HuH-7.5 (cell line): ENCODE measurements at places on chromosomes 1 and 21.

GRCh38 chr1:151813271-151813977 is 8.2 kb upstream of the LINGO4 start:
- DNase-seq, result no peak

DNA sequence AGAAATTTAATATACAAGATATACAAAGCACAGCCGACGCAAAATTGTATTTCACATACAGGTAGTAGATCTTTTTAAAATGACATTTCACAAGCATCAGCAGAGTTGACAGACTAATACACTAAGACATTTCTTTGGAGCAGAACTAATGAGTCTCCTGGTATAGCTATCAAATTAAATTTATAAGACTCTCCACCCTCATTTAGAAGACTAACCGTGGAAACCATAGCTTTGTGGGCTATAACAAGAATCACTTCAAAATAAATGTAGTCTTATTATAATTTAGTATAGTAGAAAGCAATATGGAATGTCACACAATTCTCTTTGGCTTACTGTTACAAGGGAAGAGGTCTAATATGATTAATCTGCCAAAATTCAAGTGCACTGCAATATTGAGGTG is 204.9 kb downstream of the VAV3 start:
- DNase-seq, result no peak

GRCh38 chr1:30830537-30830936 is 73.0 kb upstream of the LAPTM5 start:
- no peak for DNase-seq

DNA sequence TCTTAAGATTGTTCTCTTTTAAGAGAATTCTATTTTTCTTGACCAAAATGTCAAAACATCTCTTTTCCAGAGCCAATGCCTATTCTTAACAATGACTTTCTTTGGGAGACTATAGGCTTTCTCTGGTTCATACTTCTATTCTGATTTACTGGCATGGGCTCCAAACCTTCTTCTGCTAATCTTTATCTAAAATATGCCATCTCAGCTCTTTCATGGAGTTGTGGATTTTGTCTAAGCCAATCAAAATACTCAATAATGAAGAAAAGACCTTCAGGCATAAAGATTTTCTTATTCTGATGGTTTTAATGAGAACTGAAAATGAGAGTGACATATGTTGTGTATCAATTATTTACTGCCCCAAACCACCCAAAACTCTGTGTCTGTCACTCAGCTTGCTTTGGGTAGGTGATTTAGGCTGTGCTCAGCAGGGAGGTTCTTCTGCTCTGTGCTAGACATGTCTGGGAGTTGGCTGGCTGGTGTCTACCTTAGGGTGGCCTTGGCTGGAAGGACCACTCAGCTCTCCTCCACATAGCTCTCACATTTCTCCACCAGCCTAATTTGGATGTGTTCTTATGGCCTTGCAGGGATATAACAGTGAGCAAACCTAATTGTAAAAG is 270.8 kb downstream of the PRDM2 start:
- DNase-seq, result no peak
